ENCODE measurements at places on chromosomes 4 and X.

DNA sequence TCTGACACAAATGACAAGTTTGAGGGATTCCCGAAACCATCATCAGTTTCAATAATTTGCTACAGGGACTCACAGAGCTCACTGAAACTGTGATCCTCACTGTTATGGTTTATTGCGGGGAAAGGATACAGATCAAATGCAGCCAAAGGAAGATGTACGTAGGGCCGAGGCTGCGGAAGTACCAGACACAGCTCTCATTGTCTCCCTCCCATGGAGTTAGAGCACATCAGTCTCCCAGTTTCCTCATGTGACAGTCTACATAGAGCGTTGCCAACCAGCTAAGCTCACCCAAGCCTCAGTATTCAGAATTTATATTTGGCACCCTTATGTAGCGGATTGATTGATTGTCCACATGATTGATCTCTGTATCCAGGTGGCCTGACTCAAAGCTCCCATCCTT is 137.8 kb upstream of the TENM3 start:
- DNase-seq: no peak

GRCh38 chrX:24877288-24877664 is 138.5 kb downstream of the ARX start:
- no peak for DNase-seq

DNA sequence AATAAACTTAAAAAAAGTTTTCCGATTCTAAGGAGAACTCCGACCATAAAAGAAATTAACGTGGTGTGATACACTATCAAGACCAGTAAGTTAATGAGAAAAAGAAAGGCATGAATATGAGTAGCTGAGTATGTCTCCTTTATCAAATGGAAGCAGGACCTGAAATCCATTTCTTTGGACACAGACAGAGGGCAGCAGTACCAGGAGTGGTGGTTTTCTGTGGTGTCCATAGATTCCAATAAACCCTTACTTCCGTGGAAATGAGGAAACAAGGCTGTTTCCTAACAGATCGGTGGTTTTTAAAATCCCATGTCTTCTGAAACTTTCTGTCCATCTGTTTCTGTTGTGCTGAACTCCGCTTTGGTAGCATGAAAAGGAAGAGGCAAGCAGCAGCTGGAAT is 128.5 kb upstream of the TSPAN5 start:
- no peak for DNase-seq

DNA sequence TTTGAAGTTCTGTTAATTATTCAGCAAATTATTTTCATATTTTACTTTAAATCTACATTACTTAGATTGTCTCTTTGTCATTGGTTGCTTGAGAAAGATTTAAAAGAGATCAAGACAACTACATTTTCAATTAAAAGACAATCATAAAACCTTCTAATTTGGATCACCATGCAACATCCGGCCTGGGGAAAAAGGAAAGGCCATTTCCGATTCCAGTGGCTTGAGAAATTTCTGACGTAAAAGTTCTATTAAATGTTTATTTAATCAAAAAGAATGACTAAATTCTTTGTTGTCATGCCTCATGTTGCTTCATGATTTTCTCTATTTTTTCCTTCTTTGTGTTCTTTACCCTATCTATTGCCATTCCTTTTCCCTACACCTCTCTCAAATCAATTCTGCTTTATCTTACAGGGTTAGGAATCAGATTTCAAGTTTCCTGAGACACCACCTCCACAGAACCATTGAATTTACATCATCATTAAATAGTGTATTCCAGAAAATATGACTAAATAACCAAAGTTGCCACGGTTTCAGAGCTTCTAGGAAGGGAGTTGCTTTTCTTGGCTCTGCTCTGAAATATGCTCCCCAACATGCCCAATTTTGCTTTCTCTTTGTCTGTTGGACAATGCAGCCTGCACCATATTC is 124.6 kb upstream of the ACSL4 start:
- no peak for DNase-seq

GRCh38 chr4:68433582-68433981 is 13.7 kb upstream of the TMPRSS11E start:
- no peak for DNase-seq

- no peak for DNase-seq
Measured at GRCh38 chr4:23484689-23485088, 405.2 kb downstream of the PPARGC1A start.

DNA sequence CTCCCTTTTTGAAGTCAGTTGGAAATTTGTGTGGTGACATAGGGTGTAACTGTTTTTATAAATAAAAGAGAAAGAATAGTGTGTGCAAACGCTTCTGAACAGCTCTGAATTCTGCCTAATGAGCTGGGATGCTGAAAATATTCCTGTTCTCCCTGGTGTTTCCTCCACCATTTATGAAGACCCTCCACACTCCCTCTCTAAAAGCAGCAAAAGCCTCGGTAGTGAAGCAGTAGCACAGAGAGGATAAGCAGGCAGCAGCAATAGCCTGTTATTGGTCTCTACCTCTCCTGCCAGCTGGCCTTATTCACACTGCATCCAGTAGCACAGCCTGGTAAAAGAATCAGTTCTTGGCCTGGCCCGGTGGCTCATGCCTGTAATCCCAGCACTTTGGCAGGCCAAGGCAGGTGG is 406.1 kb downstream of the IQCM start:
- no peak for DNase-seq

- no peak for DNase-seq
Measured at GRCh38 chr4:186887291-186887700, 163.6 kb upstream of the FAT1 start.

GRCh38 chrX:120015145-120016067 is 62.1 kb downstream of the RHOXF2B start:
- DNase-seq: no peak

DNA sequence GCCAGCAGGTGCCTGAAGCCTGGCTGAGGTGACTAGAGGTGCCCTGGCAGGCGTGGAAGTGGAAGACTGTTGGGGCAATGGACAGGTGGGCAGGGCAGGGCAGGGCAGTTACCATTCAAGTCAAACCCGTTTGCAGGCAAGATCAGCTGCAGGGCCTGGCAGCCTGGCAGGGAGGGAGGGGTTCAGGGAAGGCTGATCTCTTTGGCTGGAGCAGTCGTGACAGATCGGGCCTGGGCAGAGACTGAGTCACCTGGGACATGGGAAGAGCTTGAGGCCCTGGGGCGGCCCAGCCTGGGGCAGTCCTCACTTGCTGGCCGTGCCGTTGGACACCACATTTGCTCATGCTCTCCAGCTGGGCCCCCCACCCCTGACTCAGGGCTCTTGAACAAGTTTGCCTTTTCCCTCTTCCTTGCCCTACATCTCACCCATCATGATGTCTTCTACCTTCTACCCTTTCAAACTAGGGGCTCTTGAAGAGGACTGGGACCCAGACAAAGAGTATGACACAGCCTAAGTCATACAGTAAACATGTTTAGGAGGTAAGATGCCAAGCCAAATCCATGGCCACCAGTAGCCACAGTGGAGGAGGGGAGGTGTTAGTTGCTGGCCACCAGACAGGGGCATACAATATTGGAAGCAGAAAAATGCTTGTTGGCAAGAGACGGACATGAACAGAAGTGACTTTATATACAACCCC is 2.0 kb upstream of the ZNF185 start:
- DNase-seq: no peak

DNA sequence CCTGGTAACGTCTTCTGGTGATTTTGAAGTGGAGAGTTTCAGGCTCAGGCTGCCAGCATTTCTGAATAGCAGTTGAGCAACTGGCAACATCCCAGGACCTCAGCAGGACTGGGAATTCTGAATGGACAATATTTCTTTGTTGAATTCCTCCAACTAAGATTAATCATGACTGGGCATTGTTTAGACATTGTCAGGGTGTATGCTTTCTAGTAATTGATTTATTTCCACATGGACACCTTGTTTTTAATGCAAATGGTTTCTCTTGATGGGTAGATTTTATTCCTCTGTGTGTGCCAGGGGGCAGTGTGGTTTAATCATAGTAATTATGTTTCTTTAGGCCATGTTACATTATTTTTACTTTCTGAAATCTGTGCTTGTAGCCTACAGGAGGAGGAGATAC is 1004.7 kb upstream of the LCORL start:
- DNase-seq: no peak

GRCh38 chr4:80180743-80181142 is 16.6 kb upstream of the PRDM8 start:
- DNase-seq: no peak

DNA sequence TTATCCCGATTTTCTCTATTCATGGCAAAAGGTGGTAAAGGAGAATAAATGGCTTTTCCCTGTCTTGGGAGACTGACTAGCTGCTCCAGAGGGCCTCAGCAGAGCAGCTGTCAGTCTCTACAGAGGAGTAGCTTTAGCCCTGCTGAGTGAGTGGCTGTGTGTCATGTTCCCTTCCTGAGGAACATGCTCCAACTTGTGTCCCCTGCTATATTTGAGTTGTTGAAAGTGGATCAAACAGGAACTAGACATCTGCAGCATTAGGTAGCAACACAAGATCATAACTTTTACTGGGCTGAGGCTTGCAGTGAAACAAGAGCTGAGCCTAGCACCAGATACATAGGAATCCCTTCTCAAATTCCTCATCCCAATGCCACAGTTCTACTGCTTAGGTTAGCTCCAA is 26.7 kb upstream of the PLAC1 start:
- no peak for DNase-seq

GRCh38 chr4:63036159-63036866 is 1372.9 kb downstream of the TECRL start:
- DNase-seq: no peak

DNA sequence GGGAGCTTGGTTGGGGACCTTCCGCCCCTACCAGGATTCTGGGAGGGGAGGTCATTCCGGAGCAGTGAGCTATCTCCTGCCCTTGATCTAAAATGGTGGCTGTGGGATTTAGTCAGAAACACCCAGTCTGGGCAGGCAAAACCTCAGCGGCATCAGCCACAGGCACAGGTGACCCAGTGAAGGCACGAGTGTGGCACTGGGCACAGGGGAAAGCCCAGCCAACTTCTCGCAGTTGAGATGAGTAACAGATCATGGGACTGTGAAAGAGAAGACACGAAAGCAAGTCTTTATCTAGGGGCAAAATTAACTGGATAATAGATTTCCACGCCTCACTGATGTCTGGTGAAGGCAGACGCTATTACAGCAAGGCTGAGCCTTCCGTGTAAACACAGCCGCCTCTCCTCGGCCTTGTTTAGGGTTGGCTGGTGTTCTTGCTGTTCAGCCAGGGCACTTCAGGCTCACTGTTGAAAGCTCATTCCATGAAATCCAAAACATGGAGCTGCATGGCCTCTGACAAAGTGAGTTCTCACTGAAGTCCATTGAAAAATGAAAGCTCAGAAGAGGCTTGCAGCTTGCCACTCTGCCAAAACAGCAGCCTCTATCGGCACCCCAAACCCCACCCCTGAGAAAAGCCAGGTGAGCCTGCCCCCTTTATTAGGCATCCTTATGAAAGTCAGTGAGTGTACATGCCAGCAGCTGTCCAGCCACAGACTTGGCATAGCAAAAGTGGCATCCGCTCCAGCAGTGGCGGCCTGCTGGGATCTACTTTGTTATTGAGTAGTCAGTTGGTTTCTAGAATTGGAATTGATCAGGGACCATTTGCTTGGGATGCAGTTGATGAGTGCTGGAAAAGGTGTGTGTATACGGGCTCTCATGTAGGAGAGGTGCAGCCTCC is 102.3 kb upstream of the MTM1 start:
- DNase-seq: no peak

GRCh38 chrX:45421806-45422205 is 221.1 kb upstream of the DIPK2B start:
- no peak for DNase-seq

DNA sequence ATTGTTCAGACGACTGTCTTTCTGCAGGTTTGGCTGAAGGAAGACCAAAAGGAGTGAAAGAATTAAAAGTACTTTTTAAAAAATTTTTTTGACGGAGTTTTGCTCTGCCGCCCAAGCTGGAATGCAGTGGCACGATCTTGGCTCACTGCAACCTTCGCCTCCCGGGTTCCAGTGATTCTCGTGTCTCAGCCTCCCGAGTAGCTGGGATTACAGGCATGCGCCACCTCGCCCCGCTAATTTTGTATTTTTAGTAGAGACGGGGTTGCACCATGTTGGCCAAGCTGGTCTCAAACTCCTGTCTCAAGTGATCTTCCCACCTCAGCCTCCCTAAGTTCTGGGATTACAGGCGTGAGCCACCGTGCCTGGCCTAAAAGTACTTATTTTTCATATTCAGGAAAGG is 86.3 kb downstream of the ITIH6 start:
- DNase-seq: no peak

- no peak for DNase-seq
Measured at GRCh38 chrX:10398215-10398614, 222.2 kb downstream of the MID1 start.

- no peak for DNase-seq
Measured at GRCh38 chrX:65878456-65878855, 161.4 kb downstream of the VSIG4 start.

DNA sequence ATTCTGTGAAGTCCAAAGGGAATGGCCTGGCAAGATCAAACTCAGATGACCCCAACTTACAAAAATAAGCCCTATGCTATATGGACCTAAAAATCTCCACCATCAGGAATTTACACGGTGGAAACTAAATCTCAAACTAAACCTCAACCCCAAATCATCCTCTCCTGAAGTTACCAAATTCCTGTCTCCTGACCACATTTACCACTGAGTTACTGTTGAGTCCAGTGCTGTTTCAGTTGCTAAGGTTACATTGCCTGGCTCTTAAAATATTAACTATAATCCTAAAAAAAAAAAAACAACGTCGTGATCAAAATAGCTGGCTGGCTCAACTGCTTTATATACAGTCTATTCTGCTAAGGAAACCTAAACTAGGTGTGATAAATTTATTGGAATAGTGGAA is 315.2 kb upstream of the SLIT2 start:
- no peak for DNase-seq

- no peak for DNase-seq
Measured at GRCh38 chr4:82430964-82431745, 765 bp downstream of the ENOPH1 start.

DNA sequence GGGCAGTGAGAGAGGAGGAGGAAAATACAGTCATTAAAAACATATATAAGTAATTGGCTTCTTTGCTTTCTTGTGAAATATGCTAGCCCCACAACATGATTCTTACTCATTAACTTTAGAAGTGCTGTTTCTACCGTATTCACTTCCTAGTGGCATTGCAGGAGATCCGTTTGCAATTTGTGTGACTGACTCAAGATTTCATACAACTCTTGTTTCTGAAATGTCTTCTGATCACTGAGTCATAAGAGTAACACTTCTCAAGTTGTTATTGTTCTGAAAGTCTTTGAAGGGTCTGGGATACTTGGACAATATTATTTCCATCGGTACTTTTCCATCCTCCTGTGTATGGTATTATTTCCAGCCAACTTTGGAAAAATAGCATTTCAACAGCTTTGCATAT is 310.8 kb downstream of the PACRGL start:
- DNase-seq: no peak

DNA sequence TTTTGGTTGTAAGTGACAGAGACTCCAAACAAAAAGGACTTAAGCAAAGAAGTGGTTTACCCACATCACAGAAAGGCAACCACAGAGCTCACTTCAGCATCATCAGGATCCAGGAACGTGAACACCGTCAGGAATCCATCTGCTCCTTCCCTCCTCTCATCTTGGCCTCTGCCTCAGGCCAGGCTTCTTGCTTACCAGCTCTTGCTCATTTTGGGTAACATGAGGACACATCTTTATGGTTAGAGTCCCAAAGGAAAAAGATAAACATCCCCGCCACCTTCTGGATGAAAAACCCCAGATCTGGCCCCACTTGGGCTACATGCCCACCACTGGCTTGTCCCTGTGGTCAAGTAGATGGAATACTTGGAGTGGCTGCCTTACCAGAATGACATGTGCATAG is 176.8 kb upstream of the RPL34 start:
- DNase-seq: no peak
